Right hindlimb (tissue), 1 donor: ENCODE measurements at places on chromosomes 2 and 18.

GRCh38 chr2:187435078-187435477 lies 13.0 kb downstream of the CALCRL start:
- DNase-seq: no peak

- no peak for DNase-seq
These were observed 318.2 kb upstream of the NRXN1 start for GRCh38 chr2:51350100-51350499.

DNA sequence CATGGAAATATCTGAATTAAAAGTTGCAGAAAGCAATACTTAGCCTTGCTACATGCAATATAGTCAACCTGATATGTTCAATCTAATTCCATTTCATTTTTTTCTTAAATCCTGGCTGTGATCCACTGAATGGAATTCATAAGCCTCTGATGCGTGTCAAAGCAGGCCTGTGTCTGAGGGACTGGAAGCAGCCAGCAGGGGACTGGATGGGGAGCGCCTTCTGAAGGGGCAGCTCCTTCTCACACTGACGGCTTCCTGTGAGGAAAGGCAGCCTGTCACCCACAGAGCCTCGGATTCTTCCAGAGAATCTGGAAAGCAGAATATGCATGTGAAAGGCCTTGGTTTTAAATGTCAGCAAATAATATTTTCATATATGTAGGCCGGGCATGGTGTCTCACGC lies 73.5 kb downstream of the KCNF1 start:
- DNase-seq: no peak

GRCh38 chr2:42923580-42924417 lies 131.4 kb upstream of the HAAO start:
- no peak for DNase-seq

DNA sequence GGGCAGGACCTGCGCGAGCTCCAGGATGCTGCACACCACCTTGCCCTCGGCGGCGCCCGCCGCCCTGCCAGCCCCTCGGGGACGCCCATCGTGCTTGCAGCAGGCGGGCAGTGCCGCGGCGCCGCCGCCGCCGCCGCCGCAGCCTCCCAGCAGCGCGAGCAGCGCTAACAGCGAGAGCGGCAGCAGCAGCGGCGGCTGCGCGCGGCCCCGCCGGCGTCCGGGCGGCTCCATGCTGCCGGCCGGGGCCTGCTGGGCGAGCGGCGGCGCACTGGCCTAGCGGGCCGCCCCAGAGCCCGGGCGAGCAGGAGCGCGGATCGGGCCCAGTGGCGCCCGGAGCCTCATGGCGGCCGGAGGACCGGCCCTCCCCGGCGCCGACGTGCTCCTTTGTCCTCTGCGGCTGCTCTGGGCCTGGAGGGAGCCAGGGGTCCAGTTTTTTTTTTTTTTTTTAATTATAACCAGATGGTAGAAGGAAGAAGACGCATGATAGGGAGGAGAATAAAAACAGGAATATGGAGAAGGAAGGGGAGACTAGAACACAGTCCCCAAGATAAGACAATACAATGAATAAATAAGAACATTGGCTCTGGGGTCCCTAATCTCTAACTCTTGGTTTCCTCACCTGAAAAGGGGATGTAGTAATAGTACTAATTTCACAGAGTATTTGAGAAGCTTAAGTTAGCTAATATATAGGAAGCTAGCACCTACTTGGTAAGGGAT lies 17.1 kb upstream of the ANKRD62 start:
- peak; percentile 48 for DNase-seq

- DNase-seq: no peak
These were observed 307.0 kb upstream of the CWC22 start for GRCh38 chr2:180314086-180314485.

DNA sequence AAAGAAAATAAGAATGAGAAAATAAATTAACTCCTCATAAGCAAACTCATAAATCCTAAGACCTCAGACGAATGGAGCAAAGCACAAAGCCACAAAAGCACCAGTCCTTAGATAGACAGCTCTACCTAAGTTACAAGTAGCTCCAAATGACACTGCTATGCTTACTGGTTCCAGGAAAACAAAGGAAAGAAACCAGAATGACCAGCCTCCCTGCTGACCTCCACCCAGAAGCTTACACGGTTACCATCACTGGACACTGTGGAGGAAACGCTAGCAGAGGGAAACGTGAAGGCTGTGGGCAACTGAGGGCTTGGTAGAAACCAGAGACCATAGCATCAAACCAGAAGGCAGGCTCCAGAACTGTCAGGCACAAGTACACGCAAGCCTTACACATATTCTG lies 67.8 kb downstream of the STK39 start:
- DNase-seq: no peak

- no peak for DNase-seq
These were observed 398.8 kb downstream of the ARHGAP15 start for GRCh38 chr2:143528021-143528420.

DNA sequence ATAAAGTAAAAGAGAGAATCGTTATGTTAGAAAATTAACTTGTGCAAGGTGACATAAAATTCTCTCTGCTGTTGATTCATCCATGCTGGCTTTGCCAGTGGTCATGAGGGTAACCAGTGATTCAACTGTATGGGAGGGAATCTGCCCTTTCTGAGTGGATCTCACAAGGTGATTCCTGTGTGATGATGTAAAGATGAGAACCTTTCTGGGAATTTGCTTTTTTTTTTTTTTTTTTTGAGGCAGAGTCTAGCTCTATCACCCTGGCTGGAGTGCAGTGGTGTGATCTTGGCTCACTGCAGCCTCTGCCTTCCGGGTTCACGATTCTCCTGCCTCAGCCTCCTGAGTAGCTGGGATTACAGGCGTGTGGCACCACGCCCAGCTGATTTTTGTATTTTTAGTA lies 23.3 kb downstream of the RAB31 start:
- no peak for DNase-seq

GRCh38 chr2:105797298-105797819 lies 52.6 kb downstream of the NCK2 start:
- no peak for DNase-seq

- no peak for DNase-seq
These were observed 52.0 kb upstream of the CHN1 start for GRCh38 chr2:175057078-175057685.

GRCh38 chr2:37436323-37436722 lies 91.9 kb downstream of the QPCT start:
- DNase-seq: no peak

- DNase-seq: no peak
These were observed 108.0 kb upstream of the CSRNP3 start for GRCh38 chr2:165361514-165361913.

DNA sequence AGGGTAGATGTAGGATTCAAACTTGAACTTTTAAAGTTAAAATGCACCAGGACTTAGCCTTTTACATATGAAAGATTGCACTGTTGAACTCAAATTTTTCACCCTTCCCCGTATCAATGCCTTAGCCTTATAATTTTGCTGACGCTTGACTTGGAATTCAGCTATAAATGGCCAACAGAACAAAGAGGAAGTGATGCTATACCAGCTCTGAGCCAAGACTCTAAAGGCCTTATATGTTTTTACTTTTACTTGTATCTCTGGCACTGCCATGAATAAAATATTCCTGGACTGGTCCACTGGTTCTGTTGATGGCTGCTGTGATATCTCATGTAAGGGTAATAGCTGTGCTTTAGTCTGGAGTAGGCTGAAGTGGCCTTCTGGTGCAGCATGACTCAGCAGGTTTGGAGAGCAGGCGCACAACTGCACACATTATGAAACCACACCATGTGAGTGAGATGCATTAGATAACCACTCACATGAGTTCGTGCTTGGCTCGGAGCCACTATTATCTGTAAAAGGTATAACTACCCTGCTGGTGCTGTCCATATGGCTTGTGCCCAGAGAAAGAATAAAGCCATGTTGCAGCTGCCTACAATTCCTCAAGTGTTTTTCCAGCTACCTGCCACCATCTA lies 8.4 kb upstream of the IER3IP1 start:
- DNase-seq: no peak

- DNase-seq: no peak
These were observed 70.2 kb downstream of the HRH4 start for GRCh38 chr18:24530630-24531111.

DNA sequence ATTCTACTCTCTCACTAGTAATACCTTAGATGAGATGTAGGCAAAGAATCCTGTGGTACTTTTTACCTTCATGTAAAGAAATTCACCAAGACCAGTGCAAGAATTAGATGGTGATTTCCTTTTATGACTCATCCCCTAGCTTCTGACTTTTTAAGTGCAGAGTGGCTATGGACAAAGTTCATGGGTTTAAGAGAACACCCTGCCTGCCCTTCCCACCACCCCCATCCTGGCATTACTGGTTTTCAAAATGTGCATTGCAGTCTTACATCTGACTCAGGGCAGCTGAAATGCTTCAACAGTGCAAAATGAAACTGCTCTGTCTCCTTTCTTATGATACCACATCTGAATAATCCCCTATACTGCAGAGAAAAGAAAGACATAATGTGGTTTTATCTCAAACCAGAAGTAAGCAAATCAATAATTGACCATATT lies 22.6 kb downstream of the MAIP1 start:
- no peak for DNase-seq

GRCh38 chr18:29172756-29173067 lies 995.8 kb upstream of the CDH2 start:
- DNase-seq: no peak

- no peak for DNase-seq
These were observed 51.8 kb upstream of the AP1S3 start for GRCh38 chr2:223889229-223889628.

GRCh38 chr2:11160731-11161455 lies 5.6 kb downstream of the SLC66A3 start:
- DNase-seq: no peak

- no peak for DNase-seq
These were observed 558.8 kb upstream of the PIK3C3 start for GRCh38 chr18:41396211-41396610.

DNA sequence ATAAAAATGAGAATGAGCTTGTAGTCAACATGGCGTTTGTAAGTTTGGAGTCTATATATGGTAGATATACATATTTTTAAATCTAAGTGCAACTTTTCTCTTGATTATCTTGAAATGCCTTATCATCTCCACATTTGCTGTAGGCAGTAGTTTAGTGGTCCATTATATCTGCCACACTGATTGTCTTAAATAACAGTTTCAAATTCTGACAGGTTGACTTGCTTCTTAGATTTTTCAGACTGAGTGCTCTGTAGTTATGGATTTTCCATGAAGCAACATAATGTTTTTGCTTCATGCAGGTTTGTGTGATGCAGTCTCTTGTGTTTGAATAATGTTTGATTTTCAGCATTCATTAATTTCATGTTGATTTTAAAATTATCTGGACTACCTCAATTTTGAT lies 12.3 kb downstream of the PARD3B start:
- DNase-seq: no peak

DNA sequence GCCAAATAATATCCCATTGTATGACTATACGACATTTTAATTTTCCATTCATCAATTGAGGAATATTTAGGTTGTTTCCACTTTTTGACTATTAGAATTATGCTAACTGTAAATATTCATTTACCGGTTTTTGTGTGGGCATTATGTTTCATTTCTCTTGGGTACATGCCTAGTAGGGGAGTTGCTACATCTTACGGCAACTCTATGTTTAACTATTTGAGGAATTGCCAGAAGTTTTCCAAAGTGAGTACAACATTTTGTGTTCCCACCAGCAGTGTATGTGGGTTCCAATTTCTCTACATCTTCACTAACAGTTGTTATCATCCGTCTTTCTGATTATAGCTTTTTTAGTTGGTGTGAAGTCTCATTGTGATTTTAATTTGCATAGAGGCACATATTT lies 1.6 kb upstream of the KDSR start:
- no peak for DNase-seq

DNA sequence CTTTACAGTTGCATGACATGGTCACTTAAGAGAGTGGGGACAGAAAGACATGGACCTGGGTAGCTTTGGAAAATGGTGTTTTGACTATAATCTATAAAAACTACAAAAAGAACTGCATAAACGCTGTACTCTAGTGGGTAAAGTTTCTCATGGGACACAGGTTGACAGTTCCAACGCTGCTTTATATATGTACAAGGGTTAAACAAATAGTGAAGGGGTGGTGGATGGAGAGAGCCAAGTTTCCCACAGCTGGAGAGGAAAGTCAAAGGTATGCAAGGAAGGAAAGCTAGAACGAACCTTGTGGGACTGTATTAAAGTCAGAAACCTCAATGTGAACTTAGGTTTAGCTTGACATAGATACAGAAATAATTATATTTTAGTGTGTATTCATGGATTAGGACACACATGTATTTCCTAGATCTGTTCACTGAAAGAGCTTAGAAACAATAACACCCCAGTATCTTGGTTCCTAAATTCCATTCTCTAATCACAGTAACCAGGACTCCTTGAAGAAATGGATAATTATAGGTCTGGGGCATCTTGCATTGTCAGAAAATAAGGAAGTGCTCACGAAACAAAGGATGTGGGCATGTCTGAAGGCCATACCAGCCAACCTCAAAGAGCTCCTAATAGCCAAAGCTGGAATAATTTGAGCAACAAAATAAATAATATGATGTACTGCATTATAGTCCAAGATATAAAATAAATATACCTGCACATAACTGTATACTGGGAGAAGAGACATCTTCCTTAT lies 28.8 kb downstream of the TANC1 start:
- DNase-seq: no peak

DNA sequence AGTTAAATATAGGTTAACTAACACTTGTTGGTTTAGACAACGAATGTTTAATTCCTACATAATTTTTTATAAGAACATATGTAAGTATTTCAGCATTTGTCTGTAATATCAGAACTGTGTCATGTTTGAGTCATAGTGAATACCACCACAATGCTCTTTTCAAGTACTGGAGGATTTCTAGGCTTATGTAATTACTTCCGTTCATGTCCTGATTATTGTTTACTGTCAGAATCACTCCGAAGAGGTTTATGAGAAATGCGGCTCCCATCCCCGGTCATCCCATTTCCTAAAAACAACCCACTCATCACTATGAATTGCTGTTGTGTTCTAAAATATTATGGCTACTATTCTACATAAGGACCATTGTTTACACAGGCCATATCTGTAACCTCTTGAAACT lies 45.1 kb downstream of the CDH19 start:
- no peak for DNase-seq
